ENCODE measurements at places on chromosomes 2 and 18. TPM values are rescaled to one million over a fixed set of nuclear protein-coding genes. Genes with fewer than 3 reads are reported as not detected.
A peak's percentile ranks its signal among the peaks of the same experiment; 100 is the strongest.

- no peaks in the 10 kb centered on the region for H3K36me3 ChIP-seq
- H3K27ac ChIP-seq = no peak overlapping the region
- H3K27me3 ChIP-seq = no peaks in the 10 kb centered on the region
Measured at GRCh38 chr2:163198007-163198406, 359.4 kb upstream of the KCNH7 start.

HOXD3 gene
- 0.98 TPM for polyA plus RNA-seq

EGR4 gene
- polyA plus RNA-seq = not detected

- no peak for DNase-seq
- no peaks in the 10 kb centered on the region for H3K4me1 ChIP-seq
- H3K27me3 ChIP-seq = no peaks in the 10 kb centered on the region
- no peaks in the 10 kb centered on the region for H3K36me3 ChIP-seq
Measured at GRCh38 chr2:152729844-152730243, 11.4 kb downstream of the ARL6IP6 start.

- no peak overlapping the region for H3K27ac ChIP-seq
- no peak for DNase-seq
- H3K36me3 ChIP-seq = no peaks in the 10 kb centered on the region
- H3K27me3 ChIP-seq = no peaks in the 10 kb centered on the region
- H3K4me1 ChIP-seq = no peaks in the 10 kb centered on the region
Measured at GRCh38 chr2:19021721-19022120, 336.7 kb downstream of the OSR1 start.

- no peak for DNase-seq
- no peaks in the 10 kb centered on the region for H3K27me3 ChIP-seq
- no peaks in the 10 kb centered on the region for H3K36me3 ChIP-seq
- H3K27ac ChIP-seq = no peak overlapping the region
Measured at GRCh38 chr2:151931030-151931611, 102.9 kb upstream of the ARL5A start.

- peaks cover 3% of the 10 kb centered on the region for H3K36me3 ChIP-seq
- peak overlapping the region; percentile 35 for H3K27ac ChIP-seq
- no peak for DNase-seq
- no peaks in the 10 kb centered on the region for H3K27me3 ChIP-seq
Measured at GRCh38 chr2:230794497-230794896, 70.2 kb upstream of the ITM2C start.

DNA sequence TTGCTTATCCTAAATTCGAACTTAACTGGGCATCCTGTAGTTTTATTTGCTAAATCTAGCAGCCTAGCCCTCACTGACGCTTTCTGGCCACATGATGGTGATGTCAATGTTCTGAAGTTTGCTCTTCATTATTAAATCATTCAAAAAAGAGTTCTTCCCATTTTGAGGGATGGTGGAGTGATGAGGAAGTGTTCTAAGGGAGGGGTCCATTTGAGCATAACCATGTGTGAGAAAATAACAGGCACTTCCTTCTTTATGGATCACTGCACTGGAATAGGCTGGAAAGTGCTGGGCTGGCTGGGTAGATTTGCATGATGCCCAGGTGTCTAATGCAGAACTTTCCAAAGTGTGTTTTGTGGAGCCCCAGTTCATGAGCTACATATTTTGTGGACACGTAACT is 74.2 kb downstream of the TNFRSF11A start:
- no peak overlapping the region for H3K4me3 ChIP-seq
- H3K36me3 ChIP-seq = no peaks in the 10 kb centered on the region
- no peak overlapping the region for H3K27ac ChIP-seq
- peaks cover 2% of the 10 kb centered on the region for H3K4me1 ChIP-seq

CYRIA gene
- 2.2 TPM for polyA plus RNA-seq

FEV gene
- polyA plus RNA-seq = 19.5 TPM

BZW1 gene
- 138 TPM for polyA plus RNA-seq

- peaks cover 12% of the 10 kb centered on the region for H3K27me3 ChIP-seq
- H3K36me3 ChIP-seq = no peaks in the 10 kb centered on the region
- DNase-seq = no peak
- no peak overlapping the region for H3K27ac ChIP-seq
- no peaks in the 10 kb centered on the region for H3K4me1 ChIP-seq
Measured at GRCh38 chr2:131031431-131031841, 61.8 kb downstream of the FAM168B start.

- no peak overlapping the region for H3K27ac ChIP-seq
- no peaks in the 10 kb centered on the region for H3K27me3 ChIP-seq
- peak; percentile 81 for DNase-seq
- H3K36me3 ChIP-seq = no peaks in the 10 kb centered on the region
Measured at GRCh38 chr2:216519154-216519762, 20.6 kb downstream of the RPL37A start.

DNA sequence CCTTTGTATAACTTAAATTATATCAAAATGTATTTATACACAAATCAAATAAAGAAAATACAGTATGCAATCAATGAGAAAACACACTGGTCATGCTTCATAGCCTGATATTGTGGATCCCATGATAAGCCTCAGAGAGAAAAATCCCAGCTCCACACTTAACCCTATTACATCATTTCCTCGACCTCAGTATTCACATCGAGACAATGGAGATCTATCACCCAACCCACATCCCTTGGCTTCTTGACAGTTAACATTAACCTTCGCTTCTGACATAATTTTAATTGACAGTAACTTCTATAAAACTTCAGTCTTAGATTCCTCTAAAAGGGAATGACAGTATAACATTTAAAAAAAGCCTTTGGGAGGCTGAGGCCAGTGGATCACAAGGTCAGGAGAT is 11.6 kb downstream of the TMX3 start:
- peaks cover 6% of the 10 kb centered on the region for H3K36me3 ChIP-seq
- no peak for DNase-seq
- H3K4me1 ChIP-seq = no peaks in the 10 kb centered on the region
- H3K27ac ChIP-seq = no peak overlapping the region

All from small intestine (tissue), 16 donors.